KBM-7 (cell line): ENCODE measurements at places on chromosomes 1 and 21.

DNA sequence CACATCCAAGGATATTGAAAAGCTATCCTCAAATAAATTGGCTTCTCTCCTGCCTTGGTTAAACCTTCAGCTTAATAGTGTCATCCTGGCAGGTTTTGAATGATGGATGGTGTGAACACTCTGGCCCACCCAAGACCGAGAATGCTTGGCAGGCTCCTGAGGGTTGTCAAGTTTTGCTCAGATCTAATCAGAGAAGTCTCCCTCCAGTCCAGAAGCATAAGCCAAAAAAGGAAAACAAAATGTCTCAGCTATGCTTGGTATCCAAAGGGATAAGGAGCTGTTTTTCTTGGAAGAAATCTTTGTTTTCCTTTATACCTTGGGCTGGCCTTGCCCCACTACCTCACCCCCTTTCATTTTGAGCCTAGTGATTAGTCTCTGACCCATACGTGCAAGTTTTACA, 172.7 kb downstream of the CRB1 start:
- DNase-seq = no peak

DNA sequence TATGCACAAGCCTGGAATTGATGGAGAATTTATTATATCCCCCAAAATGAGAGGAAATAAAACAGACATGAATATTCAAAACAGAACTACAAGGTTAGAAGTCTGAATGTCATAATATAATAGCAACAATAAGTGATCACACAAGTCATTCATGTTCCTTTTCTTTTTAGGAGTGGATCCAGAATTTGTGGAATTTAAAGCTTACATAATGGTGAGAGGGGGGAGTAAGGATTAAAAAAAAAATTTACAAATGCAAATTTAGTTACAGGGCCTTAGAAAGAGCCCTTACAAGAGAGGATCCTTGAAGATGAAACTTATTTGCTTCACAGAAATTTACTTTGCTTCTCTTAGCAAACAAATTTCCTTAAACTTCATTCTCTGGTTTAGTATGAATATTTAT, 716.1 kb upstream of the CXADR start:
- DNase-seq = no peak

DNA sequence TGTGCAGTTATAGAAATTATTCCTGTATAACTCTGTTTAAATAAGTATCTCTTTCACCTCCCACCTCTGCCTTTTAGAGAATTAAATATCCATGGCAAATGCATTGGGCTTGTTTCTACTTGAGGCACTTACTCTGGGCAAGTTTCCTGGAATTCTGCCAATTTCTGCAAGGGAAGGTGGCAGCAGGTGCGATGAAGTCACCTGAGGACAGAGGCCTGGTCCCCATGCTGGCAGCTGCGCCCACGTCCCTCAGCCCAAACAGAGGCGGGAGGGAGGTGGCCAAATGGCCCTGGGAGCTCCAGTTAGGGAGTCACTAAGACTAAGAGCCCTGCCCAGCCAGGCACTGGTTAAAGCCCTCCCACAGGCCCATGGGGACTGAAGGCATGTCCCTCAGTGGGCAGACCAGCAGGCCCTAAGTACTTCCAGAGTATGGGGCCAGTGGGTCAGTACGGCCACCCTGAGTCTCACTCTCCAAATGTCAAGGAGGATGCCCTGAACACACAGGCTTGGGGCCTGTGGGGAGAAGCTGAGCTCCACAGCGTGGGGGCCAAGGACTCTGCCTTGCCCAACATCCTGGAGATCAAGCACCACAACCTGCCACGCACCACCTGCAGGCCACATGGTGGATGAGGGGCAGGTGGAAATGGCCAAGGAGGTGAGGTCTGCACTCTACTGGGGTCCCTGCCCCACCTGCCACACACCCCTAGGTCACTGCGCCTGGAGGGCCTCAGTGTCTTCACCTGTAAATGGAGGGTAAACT, 19.4 kb downstream of the ACOT7 start:
- no peak for DNase-seq

GRCh38 chr1:247281001-247281574, 25.2 kb downstream of the VN1R5 start:
- DNase-seq = no peak

- DNase-seq = no peak
These were observed 15.4 kb downstream of the FLVCR1 start for GRCh38 chr1:212873518-212873917.

DNA sequence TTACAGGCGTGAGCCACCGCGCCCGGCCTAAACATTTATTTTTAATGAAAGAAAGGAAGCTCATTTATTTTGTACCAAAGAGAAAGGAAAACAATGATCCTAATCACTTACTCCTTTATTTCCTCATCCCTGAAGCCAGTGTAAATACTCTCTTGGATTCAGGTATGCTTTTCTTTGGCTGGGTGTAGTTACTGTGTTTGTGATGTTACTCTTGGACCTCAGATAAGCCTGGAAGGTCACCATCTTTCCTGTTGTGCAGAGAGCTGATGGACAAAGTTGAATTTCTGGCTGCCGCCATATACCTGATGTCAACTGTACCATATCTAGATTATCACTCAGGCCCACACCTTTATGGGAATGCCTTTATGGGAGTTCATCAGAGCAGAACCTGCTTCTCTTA, 35.4 kb upstream of the FOXE3 start:
- no peak for DNase-seq

- DNase-seq = peak; percentile 82
These were observed 48.5 kb upstream of the SLC25A33 start for GRCh38 chr1:9490605-9491339.

GRCh38 chr1:191695865-191696264, 462.4 kb upstream of the RGS18 start:
- peak; percentile 34 for DNase-seq

GRCh38 chr21:35905963-35906345, 154.4 kb downstream of the SETD4 start:
- no peak for DNase-seq

GRCh38 chr21:36874665-36875064, 91.8 kb downstream of the HLCS start:
- no peak for DNase-seq

- DNase-seq = no peak
These were observed 79.2 kb upstream of the DESI2 start for GRCh38 chr1:244573768-244574167.

GRCh38 chr1:236009191-236009590, 55.7 kb downstream of the NID1 start:
- DNase-seq = no peak

- DNase-seq = no peak
These were observed 65.7 kb upstream of the JUN start for GRCh38 chr1:58849551-58849950.

GRCh38 chr1:212504171-212504803, 71.6 kb downstream of the NENF start:
- no peak for DNase-seq

DNA sequence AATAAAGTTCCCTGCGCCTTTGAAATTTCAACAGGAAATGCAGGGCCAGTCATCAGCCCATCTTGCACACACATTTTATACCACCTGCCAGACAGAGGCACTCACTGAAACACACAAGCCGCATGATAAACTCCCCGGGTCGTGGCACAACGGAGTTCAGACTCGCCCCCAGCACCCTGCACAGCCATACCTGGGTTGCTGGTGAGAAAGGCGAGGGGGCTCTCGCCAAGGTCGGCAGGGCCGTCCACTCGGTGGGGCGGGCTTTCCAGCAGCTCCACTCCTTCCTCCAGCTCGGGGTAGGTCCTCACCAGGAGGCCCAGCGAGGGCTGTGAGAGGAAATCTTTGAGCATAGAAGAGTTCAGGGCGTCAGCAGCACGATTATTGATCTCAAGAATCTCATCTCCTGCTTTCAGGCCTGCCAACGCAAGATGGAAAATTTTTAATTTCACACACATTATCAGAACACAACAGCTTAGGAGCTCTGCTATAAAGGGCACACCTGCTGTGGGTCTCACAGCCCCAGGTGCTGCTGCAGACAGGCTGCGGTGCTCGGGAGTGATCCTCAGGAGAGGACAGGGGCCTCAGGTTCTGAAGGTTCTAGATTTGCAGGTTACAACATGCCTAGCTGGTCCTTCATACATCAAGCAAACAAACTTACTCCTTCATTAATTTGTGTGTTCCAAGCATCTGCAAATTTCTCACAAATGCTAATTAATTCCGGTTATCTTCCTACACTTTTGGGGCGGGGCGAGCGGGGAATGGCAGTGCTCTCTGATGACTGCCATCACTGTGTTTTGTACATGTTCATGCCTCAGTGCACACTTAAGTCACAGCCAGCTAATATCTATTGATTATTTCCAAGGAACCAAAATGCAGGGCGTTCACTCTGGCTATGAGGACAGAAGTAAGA, 144.2 kb upstream of the KRTAP19-8 start:
- no peak for DNase-seq

DNA sequence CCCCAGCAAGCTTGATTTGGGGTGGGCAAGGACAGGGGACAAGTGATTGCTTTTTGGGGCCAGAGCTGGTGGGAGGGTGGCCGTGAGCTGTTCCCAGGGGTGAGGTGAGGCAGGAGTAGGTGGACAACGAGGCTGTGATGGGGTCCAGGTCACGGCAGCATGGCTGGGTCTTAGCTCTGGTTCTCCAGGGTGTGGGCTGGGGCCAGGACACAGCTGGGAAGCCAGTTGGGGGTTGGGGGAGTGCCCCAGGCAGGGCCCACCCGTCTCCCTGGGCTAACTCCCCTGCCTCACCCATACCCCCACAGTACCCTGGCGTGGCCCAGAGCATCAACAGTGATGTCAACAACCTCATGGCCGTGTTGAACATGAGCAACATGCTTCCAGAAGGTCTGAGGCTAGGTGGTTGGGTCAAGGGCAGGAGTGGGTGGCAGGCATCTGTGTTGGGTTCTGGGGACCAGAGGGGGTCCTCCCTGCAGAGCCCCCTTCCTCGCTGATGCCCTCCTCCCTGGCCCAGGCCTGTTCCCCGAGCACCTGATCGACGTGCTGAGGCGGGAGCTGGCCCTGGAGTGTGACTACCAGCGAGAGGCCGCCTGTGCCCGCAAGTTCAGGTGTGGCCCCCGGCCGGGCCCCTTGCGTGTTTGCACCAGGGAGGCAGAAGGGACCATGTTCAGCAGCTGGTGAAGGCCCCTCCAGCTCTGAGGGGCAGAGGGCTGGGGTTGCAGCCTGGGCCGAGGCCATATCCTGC, 43.3 kb downstream of the COQ8A start:
- DNase-seq = no peak

- no peak for DNase-seq
These were observed 26.5 kb upstream of the CTH start for GRCh38 chr1:70384542-70384941.

GRCh38 chr1:15014516-15014915, 139.0 kb upstream of the TMEM51 start:
- no peak for DNase-seq

- DNase-seq = no peak
These were observed 1.0 kb upstream of the PERM1 start for GRCh38 chr1:982765-983436.

GRCh38 chr1:157237522-157237921, 99.3 kb upstream of the ETV3 start:
- DNase-seq = no peak

DNA sequence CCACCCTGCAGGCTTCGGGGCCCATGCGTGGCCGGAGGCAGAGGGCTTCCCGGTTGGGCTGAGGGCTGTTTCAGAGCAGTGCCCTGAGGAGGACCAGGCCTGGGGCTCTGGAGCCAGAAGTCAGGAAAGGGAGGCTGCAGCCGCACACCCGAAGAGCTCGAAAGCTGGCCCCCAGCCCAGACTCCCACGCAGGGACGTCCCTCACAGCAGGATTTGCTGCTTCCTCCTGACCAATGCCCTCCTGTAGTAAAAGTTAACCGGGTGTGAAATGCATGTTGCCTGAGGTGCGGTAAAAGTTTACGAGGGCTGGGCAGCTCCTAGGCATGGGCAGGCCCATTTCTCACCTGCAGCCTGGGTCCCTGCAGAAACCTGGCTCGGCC, 101.5 kb upstream of the ARHGEF16 start:
- peak; percentile 35 for DNase-seq

GRCh38 chr1:221794079-221794670, 52.3 kb upstream of the DUSP10 start:
- DNase-seq = no peak

DNA sequence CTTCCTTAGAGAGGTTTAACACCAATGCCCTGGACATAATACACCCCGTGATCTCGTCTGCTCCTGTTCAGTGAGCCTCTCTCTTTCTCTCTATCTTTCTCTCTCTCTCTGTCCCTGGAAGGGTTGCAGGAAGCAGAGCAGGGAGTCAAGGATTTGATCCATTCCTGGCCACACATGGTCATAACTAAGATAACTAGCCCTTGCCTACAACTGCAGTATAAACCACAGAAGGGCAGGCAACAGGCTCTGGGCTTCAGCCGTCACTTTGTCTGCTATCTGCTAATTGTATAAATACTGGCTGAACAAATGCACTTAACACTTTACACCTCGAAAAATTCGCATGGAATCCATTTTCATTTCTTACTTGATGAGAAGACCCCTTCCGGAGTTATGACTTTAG, 357.5 kb upstream of the RUNX1 start:
- no peak for DNase-seq

- peak; percentile 85 for DNase-seq
These were observed 35.2 kb downstream of the DNASE2B start for GRCh38 chr1:84433258-84434080.

DNA sequence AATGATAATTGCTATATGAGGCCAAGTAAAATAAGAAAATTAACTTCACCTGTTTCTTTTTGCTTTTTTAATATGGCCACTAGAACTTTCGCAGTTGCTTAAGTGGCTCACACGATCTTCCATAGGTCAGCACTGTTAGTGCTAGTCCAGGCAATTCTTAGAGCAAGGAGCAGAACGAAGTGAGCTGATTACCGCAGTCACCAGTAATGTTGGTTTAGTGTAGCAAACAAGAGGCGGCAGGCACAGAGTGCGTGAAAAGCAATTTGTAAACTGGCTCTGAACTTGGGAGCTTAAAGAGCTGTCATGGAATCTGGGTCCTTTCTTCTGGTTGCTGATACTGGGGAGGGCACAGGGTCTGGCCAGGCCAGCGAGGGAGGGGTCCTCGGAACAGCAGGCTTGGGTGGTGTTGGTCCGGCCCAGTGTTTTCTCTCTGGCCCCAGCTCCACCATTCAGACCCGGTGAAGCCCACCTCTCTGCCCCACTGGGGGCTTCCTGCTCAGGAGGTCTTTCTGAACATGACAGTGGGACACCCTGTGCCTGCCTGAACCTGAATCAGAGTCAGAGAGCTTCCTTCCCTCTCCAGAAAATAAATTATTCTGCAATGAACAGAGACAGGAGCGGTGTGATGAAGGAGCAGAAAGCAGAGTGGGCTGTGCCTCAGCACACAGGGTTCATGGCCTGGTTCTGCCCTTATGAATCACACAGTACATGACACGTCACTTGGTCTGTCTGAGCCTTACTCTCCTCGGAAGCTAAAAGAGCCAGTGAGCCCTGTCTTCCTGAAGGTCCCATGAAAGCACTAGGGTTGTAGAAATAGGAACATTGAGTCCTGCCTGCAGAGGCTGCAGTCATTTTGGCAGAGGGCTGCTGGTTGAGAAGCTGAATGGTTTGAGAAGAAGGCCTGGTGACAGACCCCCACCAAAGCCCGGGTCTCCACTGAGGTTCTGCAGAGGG, 11.9 kb downstream of the ETS2 start:
- DNase-seq = no peak
